ENCODE measurements at places on chromosomes 1 and 21. TPM values are rescaled to one million over a fixed set of nuclear protein-coding genes. Genes with fewer than 3 reads are reported as not detected.

C1orf116 gene
- total RNA-seq = 67.3 TPM

LDLRAD1 gene
- total RNA-seq = not detected

GLIS1 gene
- 0.04 TPM for total RNA-seq

MYOC gene
- total RNA-seq = not detected

ASCL5 gene
- not detected for total RNA-seq

KAZN gene
- total RNA-seq = 6.8 TPM

OR2T33 gene
- not detected for total RNA-seq

ZNF672 gene
- 28.7 TPM for total RNA-seq

KRTAP21-2 gene
- total RNA-seq = not detected

CYP4B1 gene
- not detected for total RNA-seq

NR0B2 gene
- not detected for total RNA-seq

S100A14 gene
- 2,019 TPM for total RNA-seq

Measured in hair follicular keratinocyte (primary cell).